Vagina (tissue), 2 donors: ENCODE measurements at places on chromosomes 2 and 18.
A peak's percentile ranks its signal among the peaks of the same experiment; 100 is the strongest.

- no peak overlapping the region for H3K4me3 ChIP-seq
- H3K36me3 ChIP-seq, result no peaks in the 10 kb centered on the region
- no peaks in the 10 kb centered on the region for H3K4me1 ChIP-seq
- H3K27me3 ChIP-seq, result no peaks in the 10 kb centered on the region
- no peak overlapping the region for H3K27ac ChIP-seq
These were observed 72.8 kb upstream of the RAB27B start for GRCh38 chr18:54755456-54755855.

DNA sequence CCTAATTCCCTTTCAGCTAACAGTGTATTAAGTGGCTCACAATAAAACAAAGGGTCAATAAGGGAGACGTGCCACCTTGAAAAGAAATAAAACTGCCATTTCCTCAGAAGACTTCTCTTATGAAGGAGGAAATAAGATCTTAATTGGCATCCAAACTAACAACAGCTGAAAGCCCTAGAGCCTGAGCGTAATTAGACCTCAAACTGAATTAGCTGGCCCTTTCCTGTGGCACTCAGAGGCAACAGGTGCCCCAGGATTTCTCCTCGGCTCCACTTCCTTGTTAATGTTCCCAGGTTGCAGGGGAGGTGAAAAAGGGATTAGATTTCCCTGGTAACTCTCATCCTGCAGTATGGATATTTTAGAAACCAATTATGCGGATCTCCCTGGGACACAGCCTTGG is 804.3 kb downstream of the DCDC2C start:
- no peak for DNase-seq
- H3K36me3 ChIP-seq, result no peaks in the 10 kb centered on the region
- no peaks in the 10 kb centered on the region for H3K4me1 ChIP-seq
- H3K27ac ChIP-seq, result no peak overlapping the region

- no peak for DNase-seq
- no peaks in the 10 kb centered on the region for H3K4me1 ChIP-seq
- no peak overlapping the region for H3K4me3 ChIP-seq
- H3K36me3 ChIP-seq, result no peaks in the 10 kb centered on the region
- H3K27me3 ChIP-seq, result no peaks in the 10 kb centered on the region
These were observed 129.0 kb downstream of the GALNT1 start for GRCh38 chr18:35710581-35710980.

GRCh38 chr2:240462073-240462706 is 26.7 kb downstream of the GPC1 start:
- H3K27me3 ChIP-seq, result no peaks in the 10 kb centered on the region
- H3K27ac ChIP-seq, result no peak overlapping the region
- peaks cover 9% of the 10 kb centered on the region for H3K4me1 ChIP-seq
- no peak for DNase-seq

DNA sequence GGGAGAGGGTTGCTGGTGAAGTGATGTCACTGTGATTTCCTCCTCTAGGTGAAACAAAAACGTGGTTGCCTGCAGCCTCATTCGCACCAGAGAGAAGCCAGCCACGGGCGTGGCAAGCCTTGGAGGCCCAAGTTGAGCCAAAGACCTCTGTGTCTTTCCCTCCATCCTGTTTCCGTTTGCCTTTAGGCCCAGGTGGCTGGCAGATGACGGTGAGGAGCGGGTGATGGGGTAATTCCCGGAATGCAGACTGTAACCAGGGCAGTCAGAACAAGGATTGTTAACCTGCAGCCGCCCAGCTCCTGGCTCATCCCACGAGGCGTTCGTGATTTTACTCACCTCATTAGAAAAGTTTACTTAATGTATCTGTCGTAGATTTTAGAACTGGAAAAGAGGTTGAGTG is 14.4 kb downstream of the CTIF start:
- DNase-seq, result no peak
- H3K36me3 ChIP-seq, result no peaks in the 10 kb centered on the region
- no peaks in the 10 kb centered on the region for H3K27me3 ChIP-seq

- H3K36me3 ChIP-seq, result no peaks in the 10 kb centered on the region
- H3K4me1 ChIP-seq, result no peaks in the 10 kb centered on the region
- no peak overlapping the region for H3K4me3 ChIP-seq
- H3K27ac ChIP-seq, result no peak overlapping the region
- no peaks in the 10 kb centered on the region for H3K27me3 ChIP-seq
- DNase-seq, result no peak
These were observed 219.2 kb downstream of the LRP1B start for GRCh38 chr2:141911485-141912066.

GRCh38 chr2:117775703-117776219 is 38.7 kb upstream of the DDX18 start:
- no peaks in the 10 kb centered on the region for H3K36me3 ChIP-seq
- H3K27me3 ChIP-seq, result no peaks in the 10 kb centered on the region
- H3K4me3 ChIP-seq, result no peak overlapping the region
- DNase-seq, result no peak
- no peaks in the 10 kb centered on the region for H3K4me1 ChIP-seq

DNA sequence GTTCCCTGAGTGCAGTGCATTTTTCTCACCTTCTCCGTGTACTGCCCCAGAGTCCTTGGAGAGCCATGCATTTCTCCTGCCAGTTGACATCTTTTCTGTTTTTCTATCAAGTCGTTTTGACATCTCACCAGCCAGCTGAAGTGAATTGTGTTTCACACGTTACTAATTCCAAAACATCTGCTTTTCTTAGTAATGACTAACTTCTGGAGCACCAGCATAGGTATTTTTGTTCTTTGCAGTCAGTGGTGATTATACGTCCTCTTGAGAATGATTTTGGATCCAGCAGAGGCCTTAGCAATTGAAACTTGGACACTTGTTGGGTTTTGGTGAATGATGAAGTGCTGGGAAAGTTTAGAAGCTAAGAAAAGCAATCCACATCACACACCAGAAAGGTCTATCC is 112.5 kb downstream of the PIK3C3 start:
- H3K4me1 ChIP-seq, result no peaks in the 10 kb centered on the region
- no peaks in the 10 kb centered on the region for H3K27me3 ChIP-seq
- no peak for DNase-seq

GRCh38 chr2:215658635-215659305 is 222.9 kb upstream of the FN1 start:
- DNase-seq, result no peak
- H3K4me3 ChIP-seq, result no peak overlapping the region
- no peaks in the 10 kb centered on the region for H3K4me1 ChIP-seq
- H3K36me3 ChIP-seq, result no peaks in the 10 kb centered on the region

DNA sequence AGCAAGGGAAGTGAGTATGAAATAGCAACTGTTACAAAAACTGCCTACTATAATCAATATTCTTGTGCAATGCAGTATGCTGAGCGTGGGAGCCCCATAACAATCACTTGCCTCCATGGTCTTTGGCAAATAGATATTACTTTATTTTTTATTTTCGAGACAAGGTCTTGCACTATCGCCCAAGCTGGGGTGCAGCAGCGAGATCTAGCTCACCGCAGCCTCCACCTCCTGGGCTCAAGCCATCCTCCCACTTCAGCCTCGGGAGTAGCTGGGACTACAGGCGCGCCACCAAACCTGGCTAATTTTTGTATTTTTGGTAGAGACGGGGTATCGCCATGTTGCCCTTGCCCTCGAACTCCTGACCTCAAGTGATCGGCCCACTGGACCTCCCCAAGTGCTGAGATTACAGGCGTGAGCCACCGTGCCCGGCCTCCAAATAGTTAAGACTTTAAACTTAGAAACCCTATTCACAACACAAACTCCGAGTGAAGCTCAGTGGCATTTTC is 1.2 kb upstream of the CCNT2 start:
- DNase-seq, result no peak
- H3K36me3 ChIP-seq, result no peaks in the 10 kb centered on the region
- no peaks in the 10 kb centered on the region for H3K27me3 ChIP-seq
- H3K4me3 ChIP-seq, result peak overlapping the region; percentile 87
- peak overlapping the region; percentile 96 for H3K27ac ChIP-seq

GRCh38 chr18:62357079-62357719 is 32.1 kb downstream of the TNFRSF11A start:
- H3K36me3 ChIP-seq, result no peaks in the 10 kb centered on the region
- DNase-seq, result no peak
- no peaks in the 10 kb centered on the region for H3K27me3 ChIP-seq
- H3K4me1 ChIP-seq, result no peaks in the 10 kb centered on the region

DNA sequence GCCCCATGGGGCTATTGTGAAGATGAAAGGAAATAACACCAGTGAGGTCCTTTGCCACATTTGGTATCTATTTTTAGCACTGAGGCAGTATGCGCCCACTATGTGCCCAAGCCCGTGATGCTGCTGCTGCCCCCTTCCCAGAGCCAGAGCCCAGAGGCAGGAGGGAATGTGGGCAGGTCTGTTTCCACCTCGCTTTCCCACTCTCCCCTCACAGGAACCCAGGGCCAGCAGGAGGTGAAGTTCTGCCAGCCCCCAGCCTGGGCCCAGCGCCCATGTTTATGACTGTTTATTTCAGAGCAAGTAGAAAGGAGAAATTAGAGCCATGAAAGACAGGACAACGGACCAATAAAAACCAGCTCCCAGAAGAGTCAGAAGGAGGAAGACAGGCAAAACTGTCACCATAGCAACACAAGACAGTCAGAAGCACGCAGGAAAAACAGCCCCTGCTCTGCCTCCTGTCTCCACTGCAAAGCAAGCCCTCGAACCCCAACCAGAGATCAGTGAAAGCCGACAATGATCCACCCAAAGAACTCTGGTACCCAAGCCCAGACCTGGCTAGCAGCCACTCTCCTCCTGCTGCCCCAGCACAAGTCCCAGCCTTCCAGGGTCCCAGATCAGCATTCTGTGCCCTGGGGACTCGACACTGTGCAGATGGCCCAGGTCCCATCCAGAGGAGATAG is 1.4 kb downstream of the CYRIA start:
- no peaks in the 10 kb centered on the region for H3K36me3 ChIP-seq
- no peaks in the 10 kb centered on the region for H3K27me3 ChIP-seq
- no peak for DNase-seq
- H3K27ac ChIP-seq, result peak overlapping the region; percentile 86

- H3K36me3 ChIP-seq, result no peaks in the 10 kb centered on the region
- DNase-seq, result no peak
- no peak overlapping the region for H3K27ac ChIP-seq
- no peak overlapping the region for H3K4me3 ChIP-seq
- no peaks in the 10 kb centered on the region for H3K4me1 ChIP-seq
- H3K27me3 ChIP-seq, result no peaks in the 10 kb centered on the region
These were observed 323.1 kb downstream of the RBM43 start for GRCh38 chr2:150938527-150938926.

DNA sequence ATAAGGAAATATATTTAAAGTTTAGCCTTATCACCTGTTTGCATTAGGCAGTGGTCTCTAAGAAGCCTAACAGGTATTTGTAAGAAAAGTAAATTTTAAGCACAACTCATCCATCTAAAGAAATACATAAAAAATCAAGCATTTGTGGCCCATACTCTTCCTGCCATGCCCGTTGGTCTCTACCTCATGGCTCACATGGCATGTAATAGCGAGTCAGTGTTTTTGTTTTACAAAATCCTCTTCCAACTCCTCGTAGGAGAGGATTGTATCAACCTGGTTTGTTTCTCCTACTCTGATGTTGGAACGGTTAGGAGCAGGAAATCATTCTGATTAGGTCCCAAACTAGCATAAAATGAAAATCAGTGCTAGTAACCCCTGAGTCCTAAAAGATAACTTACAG is 91.8 kb downstream of the FMNL2 start:
- H3K27me3 ChIP-seq, result no peaks in the 10 kb centered on the region
- no peak overlapping the region for H3K27ac ChIP-seq
- peaks cover 51% of the 10 kb centered on the region for H3K4me1 ChIP-seq
- no peak overlapping the region for H3K4me3 ChIP-seq
- DNase-seq, result no peak
- H3K36me3 ChIP-seq, result no peaks in the 10 kb centered on the region

GRCh38 chr18:35618696-35619095 is 37.2 kb downstream of the GALNT1 start:
- no peak for DNase-seq
- no peak overlapping the region for H3K4me3 ChIP-seq
- H3K36me3 ChIP-seq, result no peaks in the 10 kb centered on the region
- H3K27ac ChIP-seq, result no peak overlapping the region

GRCh38 chr2:54669677-54670484 is 53.6 kb upstream of the EML6 start:
- DNase-seq, result no peak
- no peaks in the 10 kb centered on the region for H3K27me3 ChIP-seq
- H3K4me3 ChIP-seq, result no peak overlapping the region
- H3K4me1 ChIP-seq, result peaks cover 85% of the 10 kb centered on the region

- no peaks in the 10 kb centered on the region for H3K4me1 ChIP-seq
- H3K4me3 ChIP-seq, result no peak overlapping the region
- H3K36me3 ChIP-seq, result no peaks in the 10 kb centered on the region
These were observed 198.1 kb upstream of the RBBP8 start for GRCh38 chr18:22734791-22735627.

GRCh38 chr18:63097178-63097577 is 222.4 kb downstream of the BCL2 start:
- no peak overlapping the region for H3K4me3 ChIP-seq
- H3K4me1 ChIP-seq, result no peaks in the 10 kb centered on the region
- DNase-seq, result peak; percentile 47
- no peaks in the 10 kb centered on the region for H3K27me3 ChIP-seq

DNA sequence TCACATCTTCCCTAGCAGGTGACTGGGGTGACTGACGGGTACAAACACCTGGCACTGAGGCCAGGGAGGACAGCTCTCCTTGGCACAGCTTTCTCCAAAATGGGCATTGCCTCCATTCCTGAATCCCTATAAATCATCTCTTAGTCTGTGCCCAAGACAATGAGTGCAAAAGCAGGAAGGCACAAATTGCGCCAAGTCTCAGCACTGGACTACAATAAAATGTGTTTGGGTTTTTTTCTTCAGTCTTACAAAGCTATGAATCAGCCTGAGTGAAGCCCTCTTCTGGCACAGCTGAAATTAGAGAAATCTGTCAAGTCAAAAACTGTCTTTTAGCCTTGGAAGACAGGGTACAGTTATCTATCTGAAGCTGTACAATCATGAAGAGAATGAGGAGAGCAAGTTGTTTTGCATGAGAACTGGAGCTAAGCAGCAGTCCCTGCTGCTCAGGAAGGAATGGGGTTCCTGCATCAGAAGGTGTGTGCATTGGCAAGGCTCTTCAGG is 90.8 kb downstream of the EPB41L3 start:
- no peaks in the 10 kb centered on the region for H3K27me3 ChIP-seq
- no peak for DNase-seq
- no peaks in the 10 kb centered on the region for H3K36me3 ChIP-seq
- H3K27ac ChIP-seq, result no peak overlapping the region
- no peak overlapping the region for H3K4me3 ChIP-seq

DNA sequence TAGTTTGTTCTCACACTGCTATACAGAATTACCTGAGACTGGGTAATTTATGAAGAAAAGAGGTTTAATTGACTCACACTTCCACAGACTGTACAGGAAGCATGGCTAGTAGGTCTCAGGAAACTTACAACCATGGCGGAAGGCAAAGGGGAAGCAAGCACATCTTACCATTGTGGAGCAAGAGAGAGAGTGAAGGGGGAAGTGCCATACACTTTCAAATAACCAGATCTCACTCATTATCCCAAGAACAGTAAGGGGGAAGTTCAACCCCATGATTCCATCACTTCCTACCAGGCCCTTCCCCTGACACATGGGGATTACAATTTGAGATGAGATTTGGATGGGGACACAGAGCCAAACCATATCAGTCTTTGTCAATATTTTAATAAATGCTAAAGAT is 5.0 kb upstream of the CRYGB start:
- no peaks in the 10 kb centered on the region for H3K27me3 ChIP-seq
- DNase-seq, result no peak
- H3K4me1 ChIP-seq, result no peaks in the 10 kb centered on the region

- no peaks in the 10 kb centered on the region for H3K27me3 ChIP-seq
- H3K36me3 ChIP-seq, result no peaks in the 10 kb centered on the region
- no peak overlapping the region for H3K4me3 ChIP-seq
- no peak overlapping the region for H3K27ac ChIP-seq
These were observed 517.0 kb downstream of the PTPRM start for GRCh38 chr18:8084160-8084559.

GRCh38 chr18:13756261-13756660 is 29.8 kb downstream of the RNMT start:
- H3K27me3 ChIP-seq, result no peaks in the 10 kb centered on the region
- peaks cover 60% of the 10 kb centered on the region for H3K36me3 ChIP-seq
- H3K4me3 ChIP-seq, result no peak overlapping the region
